Stimulated activated CD8-positive, alpha-beta memory T cell treated with anti-CD3 and anti-CD28 coated beads, Interleukin-4, amount 100 ng/mL, for 24 hours (primary cell): ENCODE measurements at places on chromosomes 3 and 15.
A peak's percentile ranks its signal among the peaks of the same experiment; 100 is the strongest.

- DNase-seq = no peak
Measured at GRCh38 chr3:149816986-149817385, 4.0 kb downstream of the RNF13 start.

DNA sequence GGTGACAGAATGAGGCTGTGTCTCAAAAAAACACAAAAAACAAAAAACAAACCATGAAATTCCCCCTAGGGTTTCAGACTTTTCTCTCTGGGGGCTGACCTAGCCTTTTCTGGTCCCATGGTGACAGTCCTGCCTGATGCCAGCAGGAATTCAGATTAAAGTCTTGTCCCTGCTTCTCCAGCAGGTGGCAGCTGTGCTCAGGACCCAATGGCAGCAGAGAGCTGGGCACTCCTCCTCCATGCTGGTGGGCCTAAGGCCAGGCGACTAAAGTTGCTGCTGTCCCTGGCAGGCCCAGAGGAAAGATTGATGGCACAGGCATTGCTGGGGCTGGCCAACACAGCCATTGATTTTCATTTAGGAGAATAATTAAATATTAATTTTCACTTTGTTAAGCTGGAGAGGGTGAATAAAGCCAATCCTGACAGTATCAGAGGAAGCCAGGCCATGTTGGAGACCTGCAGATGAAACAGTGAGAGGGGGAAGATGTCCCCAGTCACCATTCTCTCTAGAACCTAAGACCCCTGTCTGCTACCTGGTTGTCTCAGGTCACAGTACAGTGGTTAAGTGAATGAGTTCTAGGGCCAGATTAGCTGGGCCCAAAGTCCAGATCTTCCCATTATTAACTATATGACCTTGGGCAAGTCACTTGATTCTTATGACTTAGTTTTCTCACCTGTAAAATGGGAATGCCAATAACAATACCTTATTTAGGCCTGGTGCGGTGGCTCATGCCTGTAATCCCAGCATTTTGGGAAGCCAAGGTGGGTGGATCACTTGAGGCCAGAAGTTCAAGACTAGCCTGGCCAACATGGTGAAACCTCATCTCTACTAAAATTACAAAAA lies 7.1 kb downstream of the CELF6 start:
- DNase-seq = peak; percentile 24

DNA sequence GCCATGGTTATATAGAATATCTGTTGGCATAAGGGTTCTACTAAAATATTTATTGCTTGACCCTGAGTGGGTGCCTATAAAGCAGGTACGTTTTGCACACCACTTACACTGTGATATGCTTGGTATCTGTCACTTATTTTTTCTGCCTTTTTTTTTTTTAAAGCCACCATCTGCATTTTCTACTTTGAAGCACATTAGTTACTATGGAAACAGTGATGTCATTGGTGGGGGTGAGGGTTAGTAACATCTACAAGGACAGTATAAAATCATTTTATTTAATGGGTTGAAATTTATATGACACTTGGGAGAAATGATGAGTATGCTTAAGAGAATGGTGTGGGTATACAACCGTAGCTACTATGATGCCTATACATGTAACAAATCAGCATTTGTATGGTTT lies 25.6 kb downstream of the SLCO3A1 start:
- DNase-seq = no peak

DNA sequence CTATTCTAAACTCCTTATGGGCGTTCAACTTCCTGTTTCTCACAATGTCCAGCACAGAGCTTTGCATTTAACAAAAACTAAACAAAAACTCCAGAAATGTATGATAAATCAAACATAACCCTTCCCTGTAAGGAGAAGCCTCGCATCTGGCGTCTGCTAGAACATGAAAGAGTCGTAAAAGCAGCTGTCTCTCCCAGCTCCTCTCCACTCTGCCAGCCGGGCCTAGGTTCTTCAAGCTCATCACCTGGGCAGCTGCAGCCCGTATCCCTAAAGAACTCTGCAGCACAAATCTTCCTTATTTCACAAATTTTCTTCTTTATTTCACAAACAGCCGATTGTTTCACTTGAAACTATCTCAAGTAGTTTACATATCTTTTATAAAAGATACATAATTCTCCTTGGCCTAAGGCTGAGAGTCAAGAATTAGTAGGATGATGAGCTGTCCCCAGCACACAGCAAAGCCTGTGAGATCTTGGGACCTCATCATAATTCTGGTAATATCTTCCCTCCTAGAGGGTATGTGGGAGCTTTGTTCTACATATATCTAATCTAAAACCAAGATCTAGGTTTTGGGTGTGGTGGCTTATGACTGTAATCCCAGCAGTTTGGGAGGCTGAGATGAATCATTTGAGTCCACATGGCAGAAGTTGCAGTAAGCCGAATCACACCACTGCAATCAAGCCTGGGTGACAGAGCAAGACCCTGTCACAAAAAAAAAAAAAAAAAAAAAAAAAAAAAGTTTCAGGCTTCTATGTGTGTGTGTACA lies 35.3 kb downstream of the ANXA2 start:
- DNase-seq = no peak

GRCh38 chr15:78422571-78423340 lies 15.3 kb upstream of the IREB2 start:
- peak; percentile 45 for DNase-seq

DNA sequence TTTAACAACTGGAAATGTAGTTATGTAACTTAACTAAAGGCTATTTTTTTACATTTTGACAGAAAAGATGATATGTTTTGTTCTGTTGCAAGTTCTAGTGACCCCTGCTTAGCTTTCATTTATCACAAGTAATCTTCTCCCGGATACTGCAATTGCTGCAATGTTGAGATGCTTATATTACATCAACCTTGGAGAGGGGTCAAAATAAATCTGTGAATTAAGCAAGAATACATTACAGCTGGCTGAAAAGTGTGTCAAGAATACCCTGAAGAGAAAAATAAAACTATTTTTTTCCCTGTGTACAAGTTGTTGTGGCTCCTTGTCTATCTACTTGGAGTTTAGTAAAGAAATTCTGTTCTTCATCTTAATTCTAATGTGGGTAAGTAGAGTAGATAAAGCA lies 232.1 kb upstream of the GOLIM4 start:
- no peak for DNase-seq

DNA sequence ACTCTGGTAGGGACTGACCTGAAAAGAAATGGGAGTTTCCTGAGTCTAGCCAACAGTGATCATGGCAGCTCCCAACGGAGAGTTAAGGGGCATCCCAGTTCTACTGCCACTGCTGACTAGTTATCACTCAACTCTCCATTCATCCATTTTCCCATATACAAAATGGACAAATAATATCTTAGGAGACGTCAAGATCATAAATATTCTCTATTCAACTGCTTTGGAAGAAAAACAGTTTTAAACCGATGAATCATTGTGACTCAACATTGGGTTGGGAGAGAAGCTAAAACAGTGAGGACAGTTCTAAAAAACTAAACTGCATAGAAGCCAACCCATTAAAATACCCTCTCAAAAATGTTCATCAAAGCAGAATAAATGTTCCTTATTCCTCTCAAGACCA lies 57.6 kb upstream of the CHRM5 start:
- DNase-seq = no peak

GRCh38 chr3:51999846-52000245 lies 4.2 kb upstream of the RPL29 start:
- DNase-seq = no peak
